Skin of body (tissue), 3 donors: ENCODE measurements at places on chromosomes 7 and 10. TPM values are rescaled to one million over a fixed set of nuclear protein-coding genes. Genes with fewer than 3 reads are reported as not detected.

GRCh38 chr10:76086761-76087639 is 655.6 kb downstream of the LRMDA start:
- peak; percentile 52 for DNase-seq

DNA sequence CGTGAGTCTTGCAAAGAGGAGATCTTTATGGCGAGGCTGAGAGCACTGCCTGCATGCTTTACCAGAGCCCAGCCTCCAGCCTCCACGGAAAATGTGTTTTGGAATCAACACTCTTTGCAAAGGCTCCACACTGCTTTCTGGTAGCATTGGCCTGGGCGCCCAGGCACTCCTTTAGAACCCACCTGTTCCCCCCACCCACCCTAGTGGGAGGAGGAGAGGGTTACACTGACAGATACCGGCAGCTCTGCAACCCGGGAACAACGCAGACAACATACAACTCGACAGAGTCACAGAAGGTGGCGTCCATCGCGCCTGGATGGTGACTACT is 5.5 kb upstream of the MNX1 start:
- DNase-seq: no peak

- no peak for DNase-seq
Measured at GRCh38 chr10:77563638-77564270, 73.9 kb downstream of the KCNMA1 start.

DNA sequence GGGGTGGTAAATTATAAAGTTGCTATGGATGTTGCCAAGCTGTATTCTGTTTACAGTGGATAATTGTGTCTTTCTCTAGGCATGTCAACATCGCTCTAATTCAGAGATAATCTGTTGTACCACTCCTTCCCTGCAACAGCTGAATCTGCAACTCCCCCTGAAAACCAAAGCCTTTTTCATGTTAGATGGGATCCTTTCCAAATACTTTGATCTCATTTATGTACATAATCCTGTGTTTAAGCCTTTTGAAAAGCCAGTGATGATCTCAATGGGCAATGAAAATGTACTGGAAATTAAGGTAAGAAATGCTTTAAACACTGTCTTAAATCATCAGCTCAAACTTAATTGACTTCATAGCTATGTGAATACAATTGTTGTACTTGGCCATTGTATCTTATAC is 91.0 kb downstream of the MET start:
- DNase-seq: no peak

- DNase-seq: no peak
Measured at GRCh38 chr7:24298696-24299095, 14.7 kb downstream of the NPY start.

GRCh38 chr10:11475831-11476434 is 135.5 kb downstream of the USP6NL start:
- no peak for DNase-seq

- no peak for DNase-seq
Measured at GRCh38 chr7:141158561-141158960, 84.7 kb downstream of the TMEM178B start.

GRCh38 chr7:22120391-22121053 is 174.8 kb upstream of the CDCA7L start:
- DNase-seq: no peak

DNA sequence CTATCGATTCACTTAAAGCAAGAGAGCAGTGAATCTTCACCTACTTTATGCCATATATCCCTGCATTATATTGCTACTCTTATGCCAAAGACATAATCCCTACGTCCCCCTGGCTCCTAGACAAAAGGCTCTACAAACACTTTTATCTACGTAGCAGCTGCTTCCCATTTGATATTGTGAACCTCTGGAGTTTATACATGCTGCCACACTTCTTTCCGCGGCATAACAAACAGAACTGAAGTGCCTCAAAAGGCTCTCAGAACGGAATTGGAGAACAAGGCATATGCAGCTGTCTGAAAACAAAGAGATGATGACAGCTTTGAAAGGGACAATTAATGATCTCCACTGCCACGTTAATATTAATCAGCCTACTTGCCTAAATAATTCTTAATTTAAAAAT is 985.6 kb upstream of the LRRN3 start:
- no peak for DNase-seq

GRCh38 chr7:119413314-119413805 is 859.6 kb upstream of the KCND2 start:
- no peak for DNase-seq

- DNase-seq: peak; percentile 61
Measured at GRCh38 chr10:96292971-96293920, 11.0 kb upstream of the DNTT start.

- no peak for DNase-seq
Measured at GRCh38 chr10:72026278-72027111, 61.9 kb downstream of the SPOCK2 start.

- no peak for DNase-seq
Measured at GRCh38 chr10:20737107-20737506, 160.0 kb downstream of the NEBL start.

DNA sequence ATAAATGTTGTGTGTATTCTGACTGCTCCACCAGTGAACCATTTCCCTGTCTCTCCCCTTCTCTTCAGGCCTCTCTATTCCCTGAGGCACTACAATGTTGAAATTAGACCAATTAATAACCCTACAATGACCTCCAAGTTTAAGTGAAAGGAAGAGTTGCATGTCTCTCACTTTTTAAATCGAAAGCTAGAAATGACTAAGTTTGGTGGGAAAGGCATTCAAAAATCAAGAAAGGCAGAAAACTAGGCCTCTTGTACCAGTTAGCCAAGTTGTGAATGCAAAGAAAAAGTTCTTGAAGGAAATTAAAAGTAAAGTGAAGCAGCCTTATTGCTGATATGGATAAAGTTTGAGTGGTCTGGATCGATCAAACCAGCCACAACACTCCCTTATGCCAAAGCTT is 198.3 kb upstream of the YAE1 start:
- DNase-seq: no peak

DNA sequence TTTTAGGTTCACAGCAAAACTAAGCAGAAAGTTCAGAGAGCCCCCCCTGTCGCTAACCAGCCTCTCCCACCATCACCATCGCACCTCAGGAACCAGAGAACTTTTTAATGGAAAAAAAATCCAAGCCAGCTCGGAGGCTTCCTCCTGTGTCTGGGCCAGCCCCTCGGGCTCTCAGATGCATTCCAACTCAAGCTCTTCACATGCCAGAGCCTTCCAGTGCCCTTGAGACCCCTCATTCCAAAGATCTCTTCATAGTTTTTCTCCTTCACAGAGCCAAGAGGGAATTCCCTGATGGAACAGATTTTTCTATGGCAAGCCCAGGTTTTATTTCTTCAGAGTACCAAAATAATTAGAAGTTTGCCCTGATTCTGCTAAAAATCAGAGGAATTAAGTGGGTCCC is 153.4 kb upstream of the LANCL2 start:
- no peak for DNase-seq

- DNase-seq: no peak
Measured at GRCh38 chr10:9075420-9075819, 1020.9 kb downstream of the GATA3 start.

DNA sequence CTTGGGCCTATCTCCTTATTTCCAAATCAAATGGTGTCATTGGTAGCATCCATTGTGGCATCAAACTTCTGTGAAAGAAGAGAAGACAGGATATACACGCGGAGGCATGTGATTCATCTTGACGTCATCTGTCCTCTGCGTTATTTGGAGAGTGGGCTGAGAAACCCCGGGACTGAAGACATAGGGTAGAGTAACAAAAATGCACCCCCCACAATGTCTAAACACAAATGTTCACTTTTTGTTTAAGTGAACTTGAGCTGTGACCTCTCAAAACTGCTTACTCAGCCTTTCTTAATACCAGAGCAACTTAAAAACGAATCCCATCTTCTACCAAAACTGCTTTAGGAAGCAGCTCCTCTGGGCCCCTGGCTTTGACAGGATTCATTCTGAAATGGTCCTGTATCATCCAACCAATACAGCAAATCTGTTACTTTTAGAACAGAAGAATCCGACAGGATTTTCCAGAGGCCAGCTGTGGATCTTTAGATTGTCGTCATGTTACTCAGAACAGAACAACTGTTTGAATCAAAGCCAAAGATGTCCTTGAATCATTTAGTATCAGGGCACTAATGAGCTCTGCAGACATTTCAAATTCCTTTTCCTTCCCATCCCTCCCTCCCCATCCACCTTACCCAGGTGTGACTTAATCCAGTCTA is 438.1 kb downstream of the SUGCT start:
- DNase-seq: peak; percentile 14

DNA sequence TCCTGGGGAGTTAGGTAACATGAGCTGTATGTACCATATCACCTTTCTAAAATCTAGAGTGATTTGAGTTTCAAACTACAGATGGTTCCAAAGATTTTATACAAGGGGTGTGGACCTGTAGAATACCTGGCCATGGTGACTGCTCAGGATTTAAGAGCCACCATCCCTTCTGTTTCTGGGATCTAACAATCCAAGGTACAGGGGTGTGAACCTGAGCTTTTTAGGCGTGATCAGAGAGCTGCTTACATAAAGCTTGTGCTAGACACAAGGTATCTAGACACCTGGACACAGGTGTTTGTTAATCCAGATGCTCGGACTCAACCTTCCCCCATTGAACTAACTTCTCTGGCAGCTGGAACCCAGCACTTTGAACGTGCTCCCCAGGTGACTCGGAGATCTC is 516.4 kb downstream of the RPS24 start:
- no peak for DNase-seq

- no peak for DNase-seq
Measured at GRCh38 chr7:137469191-137469811, 125.8 kb upstream of the PTN start.

DNA sequence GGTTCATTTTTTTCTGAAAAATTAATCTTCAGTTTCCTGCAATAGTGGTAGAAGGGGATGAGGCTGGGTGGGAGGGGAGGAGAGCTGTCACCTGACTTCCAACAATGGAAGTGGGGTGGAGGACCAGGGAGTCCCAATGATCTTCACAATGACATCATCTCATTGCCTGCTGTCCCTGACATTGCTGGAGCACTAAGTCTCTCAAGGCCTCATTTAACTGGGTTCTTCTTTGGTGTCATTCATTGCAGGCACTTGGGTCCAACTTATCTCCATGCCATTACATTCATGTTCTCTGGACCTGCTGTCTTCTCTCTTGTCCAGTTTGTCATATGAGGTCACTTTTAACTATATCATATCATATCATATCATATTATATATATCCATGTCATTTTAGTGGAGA is 34.4 kb downstream of the PRTFDC1 start:
- DNase-seq: no peak

- DNase-seq: peak; percentile 22
Measured at GRCh38 chr10:17387861-17388503, 66.4 kb downstream of the ST8SIA6 start.

GRCh38 chr7:46969303-46970130 is 612.4 kb downstream of the TNS3 start:
- DNase-seq: no peak

DNA sequence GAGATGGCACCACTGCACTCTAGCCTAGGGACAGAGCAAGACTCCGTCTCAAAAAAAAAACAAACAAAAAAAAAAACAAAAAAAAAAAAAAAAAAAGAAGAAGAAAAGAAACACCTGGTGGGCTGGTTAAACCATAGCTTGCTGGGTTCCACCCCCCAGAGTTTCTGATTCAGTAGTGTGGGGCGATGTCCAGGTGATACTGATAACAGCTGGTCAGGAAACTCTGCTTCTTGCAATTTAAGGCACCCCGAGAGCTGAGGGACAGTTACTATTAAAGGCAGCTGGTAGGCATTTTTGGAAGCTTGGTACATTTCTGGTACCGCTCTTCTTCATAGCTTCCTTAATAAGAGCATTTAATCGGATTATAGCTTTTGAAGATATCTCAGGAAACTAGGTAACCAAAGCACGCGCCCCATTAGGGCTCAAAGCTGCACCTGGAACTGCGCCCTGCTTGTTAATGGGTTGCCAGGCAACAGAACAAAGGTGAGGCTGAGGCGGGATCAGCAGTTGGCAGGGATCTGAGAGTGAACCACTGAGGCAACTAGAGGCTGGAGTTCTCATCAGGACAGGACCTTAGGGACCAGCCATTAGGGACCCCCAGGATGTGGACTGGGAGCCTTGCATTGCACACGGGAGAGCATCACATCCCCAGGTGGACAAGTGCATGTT is 6.5 kb upstream of the SDK1 start:
- no peak for DNase-seq

GRCh38 chr7:157612664-157613561 is 276.1 kb downstream of the DNAJB6 start:
- no peak for DNase-seq

- DNase-seq: no peak
Measured at GRCh38 chr10:97211229-97211628, 25.5 kb upstream of the SLIT1 start.

GRCh38 chr7:87152897-87153641 is 816 bp downstream of the DMTF1 start:
- DNase-seq: peak; percentile 3

- no peak for DNase-seq
Measured at GRCh38 chr10:97182288-97182990, 3.3 kb downstream of the SLIT1 start.

DNA sequence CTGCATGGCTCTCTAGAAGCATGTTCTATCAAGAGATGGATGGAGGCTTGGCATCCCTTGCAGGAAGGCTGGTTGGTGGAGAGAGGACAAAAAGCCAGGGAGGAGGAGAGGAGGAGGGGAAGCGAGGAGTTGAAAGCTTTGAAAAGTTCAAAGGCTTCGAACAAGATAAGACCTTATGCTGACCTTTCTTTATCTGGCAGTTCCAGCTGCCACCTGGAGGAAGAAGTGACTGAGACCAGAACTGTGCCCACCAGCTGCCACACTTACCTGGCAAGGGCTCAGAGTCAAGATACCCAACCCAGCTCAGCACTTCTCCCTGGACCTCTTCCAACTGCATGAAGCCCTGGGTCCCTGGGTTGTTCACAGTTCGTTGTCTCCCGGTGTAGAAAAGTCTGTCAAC is 14.8 kb downstream of the CCL24 start:
- DNase-seq: no peak

GRCh38 chr10:84335516-84335915 is 7.1 kb downstream of the CCSER2 start:
- no peak for DNase-seq

- DNase-seq: no peak
Measured at GRCh38 chr7:40658729-40659128, 523.9 kb downstream of the SUGCT start.

Gene ICA1
- total RNA-seq: 14.9 TPM

Gene RSPH10B
- 0.20 TPM for total RNA-seq

Gene PPP3CB
- total RNA-seq: 61.3 TPM

Gene CYP3A4
- 2.6 TPM for total RNA-seq

Gene COL13A1
- total RNA-seq: 10.1 TPM

Gene ASL
- total RNA-seq: 8.0 TPM

Gene LRMDA
- total RNA-seq: 12.7 TPM

Gene ZNF467
- 3.6 TPM for total RNA-seq

Gene RHOBTB1
- 22.8 TPM for total RNA-seq

Gene CRYGN
- total RNA-seq: not detected

Gene RNF32
- total RNA-seq: 0.89 TPM

Gene GPRIN2
- total RNA-seq: 2.8 TPM

Gene WEE2
- 0.10 TPM for total RNA-seq

Gene TMEM270
- not detected for total RNA-seq

Gene WASHC2C
- total RNA-seq: 31.0 TPM

Gene ACTL6B
- total RNA-seq: not detected

Gene HOXA5
- total RNA-seq: 4.7 TPM

Gene SLIT1
- 0.59 TPM for total RNA-seq

Gene GPR15LG
- total RNA-seq: 2.1 TPM

Gene SPDYE1
- total RNA-seq: 0.10 TPM
